Fibroblast of villous mesenchyme (primary cell): ENCODE measurements at places on chromosomes 2 and 18. TPM values are rescaled to one million over a fixed set of nuclear protein-coding genes. Genes with fewer than 3 reads are reported as not detected.

- DNase-seq, result no peak
Observed at GRCh38 chr2:47301731-47302130, 101.2 kb upstream of the MSH2 start.

Gene POTEC
- total RNA-seq, result under 0.01 TPM in 1 of 2 replicates, not detected in the other

Gene SRSF7
- total RNA-seq, result 106 and 142 TPM in 2 replicates

GRCh38 chr2:67599561-67599960 is 202.4 kb downstream of the ETAA1 start:
- DNase-seq, result no peak

- DNase-seq, result no peak
Observed at GRCh38 chr2:36667931-36668330, 28.6 kb upstream of the VIT start.

GRCh38 chr18:34650121-34650545 is 60.0 kb upstream of the DTNA start:
- DNase-seq, result peak; percentile 82

DNA sequence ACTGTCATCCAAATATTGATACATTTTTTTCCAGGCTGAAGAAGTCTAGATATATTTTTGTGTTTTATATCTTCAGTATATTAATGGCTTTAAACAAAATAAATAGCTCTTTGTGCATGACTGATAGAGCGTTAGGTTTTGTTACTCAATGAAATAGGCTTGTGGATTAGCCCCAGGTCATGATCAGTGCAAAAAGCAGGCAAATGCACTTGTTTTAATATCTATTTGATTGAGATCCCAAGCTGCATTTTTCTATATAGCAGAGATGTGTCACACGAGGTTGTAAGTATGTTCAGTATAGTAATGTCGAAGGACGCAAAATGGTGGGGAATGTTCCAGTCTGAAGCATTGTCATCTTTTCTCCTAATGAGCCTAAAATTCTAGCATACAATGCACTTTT is 198.5 kb downstream of the ZNF407 start:
- no peak for DNase-seq

Gene HOXD13
- 0.43 TPM in 1 of 2 replicates, not detected in the other for total RNA-seq

Gene NTSR2
- not detected in 2 replicates for total RNA-seq
